ENCODE measurements at places on chromosomes 13 and 19.

DNA sequence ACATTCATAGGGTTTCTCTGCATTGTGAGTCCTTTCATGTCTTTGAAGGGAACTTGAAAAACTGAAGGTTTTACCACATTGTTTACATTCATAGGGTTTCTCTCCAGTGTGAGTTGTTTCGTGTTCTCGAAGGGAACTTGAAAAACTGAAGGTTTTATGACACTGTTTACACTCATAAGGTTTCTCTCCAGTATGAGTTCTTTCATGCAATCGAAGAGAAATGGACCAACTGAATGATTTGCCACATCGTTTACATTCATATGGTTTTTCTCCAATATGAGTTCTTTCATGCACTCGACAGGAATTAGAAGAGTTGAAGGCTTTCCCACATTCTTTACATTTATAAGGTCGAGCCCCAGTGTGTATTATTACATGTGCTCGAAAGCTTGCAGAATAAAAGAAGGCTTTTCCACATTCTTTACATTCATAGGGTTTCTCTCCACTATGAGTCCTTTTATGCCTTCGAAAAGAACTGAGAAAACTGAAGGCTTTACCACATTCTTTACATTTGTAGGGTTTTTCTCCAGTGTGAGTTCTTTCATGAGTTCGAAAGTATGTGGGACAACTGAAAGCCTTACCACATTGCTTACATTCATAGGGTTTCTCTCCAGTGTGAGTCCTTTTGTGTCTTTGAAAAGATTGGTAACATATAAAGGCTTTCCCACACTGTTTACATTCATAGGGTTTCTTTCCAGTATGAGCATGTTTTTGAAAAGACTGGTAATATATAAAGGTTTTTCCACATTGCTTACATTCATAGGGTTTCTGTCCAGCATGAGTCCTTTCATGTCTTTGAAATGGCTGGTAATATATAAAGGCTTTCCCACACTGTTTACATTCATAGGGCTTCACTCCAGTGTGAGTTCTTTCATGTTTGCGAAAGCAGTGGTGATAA, 20.7 kb downstream of the ZNF14 start:
- no peak for DNase-seq

DNA sequence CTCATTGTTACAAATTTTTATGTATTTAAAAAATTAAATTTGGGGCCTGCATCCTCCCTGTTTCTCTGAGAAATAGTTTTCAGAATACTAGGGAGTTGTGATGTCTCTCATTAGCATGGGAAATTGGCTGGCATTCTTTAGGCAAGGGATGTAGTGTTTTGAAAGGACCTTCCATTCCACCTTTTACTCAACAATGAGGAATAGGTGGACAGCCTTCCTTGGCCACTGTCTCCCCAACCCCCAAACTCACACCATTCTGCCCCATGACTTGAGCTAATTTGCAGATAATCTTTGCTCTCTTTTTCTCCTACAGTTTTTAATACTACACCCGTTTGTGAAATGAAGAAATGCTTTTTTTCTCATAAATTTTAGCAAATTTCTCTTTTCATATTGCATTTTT, 244.6 kb upstream of the SPRY2 start:
- no peak for DNase-seq

DNA sequence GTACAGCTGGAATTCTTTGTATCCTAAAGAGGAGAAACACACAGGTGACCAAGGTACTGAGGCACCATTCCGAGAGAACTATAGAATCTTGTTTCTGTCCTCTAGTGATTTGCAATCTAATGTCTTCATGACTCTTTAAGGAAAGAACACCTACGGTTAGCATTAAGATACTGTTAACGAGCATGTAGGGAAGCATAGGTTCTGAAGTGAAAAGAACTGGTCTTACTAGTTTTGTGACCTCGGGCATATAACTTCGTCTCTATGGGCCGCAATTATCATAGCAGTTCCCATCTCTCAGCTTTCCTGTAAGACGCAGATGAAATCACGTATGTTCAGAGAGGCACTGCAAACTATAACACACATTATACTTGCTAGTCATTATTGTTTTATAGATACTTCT, 193.0 kb upstream of the NBEA start:
- no peak for DNase-seq

DNA sequence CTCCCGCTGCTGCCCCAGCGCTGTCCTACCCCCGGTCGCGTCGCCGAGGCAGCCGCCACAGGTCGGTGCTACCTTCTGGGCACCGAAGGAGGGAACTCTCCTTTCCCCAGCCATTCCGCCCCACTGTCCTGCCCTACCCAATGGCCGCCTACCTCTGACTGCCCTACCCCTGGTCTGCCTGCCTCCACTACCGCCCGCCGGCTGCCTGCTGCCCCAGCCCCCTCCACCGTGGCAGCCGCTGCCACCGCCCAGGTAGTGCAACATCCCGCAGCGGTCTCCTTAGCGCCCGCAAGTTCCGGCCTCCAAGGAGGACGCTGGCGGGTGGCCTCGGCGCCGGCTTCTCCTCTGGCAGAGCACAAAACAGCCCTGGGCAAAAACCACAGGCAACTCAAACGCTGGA, 1303.1 kb downstream of the UQCRFS1 start:
- DNase-seq: no peak
